Left kidney (tissue), 8 donors: ENCODE measurements at places on chromosomes 7 and 10.

DNA sequence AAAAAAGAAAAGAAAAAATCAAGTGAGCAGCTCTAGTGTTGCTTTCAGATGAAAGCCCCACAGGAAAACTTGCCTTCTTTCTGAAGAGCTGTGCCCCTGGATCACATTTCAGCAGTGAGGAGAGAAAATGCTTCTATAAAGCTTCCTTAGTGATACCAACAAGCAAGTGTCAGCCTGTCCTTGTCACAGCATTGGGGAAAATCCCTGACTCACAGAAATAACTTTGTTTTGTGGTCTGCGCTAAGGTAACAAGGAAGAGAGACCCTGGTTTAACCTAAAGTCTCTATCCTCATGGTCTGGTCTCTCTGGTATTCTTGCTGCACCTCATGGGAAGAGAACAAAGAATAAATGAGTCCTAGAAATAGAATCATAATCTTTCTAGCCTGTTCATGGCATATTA, 885.2 kb upstream of the SORCS1 start:
- no peak for DNase-seq

DNA sequence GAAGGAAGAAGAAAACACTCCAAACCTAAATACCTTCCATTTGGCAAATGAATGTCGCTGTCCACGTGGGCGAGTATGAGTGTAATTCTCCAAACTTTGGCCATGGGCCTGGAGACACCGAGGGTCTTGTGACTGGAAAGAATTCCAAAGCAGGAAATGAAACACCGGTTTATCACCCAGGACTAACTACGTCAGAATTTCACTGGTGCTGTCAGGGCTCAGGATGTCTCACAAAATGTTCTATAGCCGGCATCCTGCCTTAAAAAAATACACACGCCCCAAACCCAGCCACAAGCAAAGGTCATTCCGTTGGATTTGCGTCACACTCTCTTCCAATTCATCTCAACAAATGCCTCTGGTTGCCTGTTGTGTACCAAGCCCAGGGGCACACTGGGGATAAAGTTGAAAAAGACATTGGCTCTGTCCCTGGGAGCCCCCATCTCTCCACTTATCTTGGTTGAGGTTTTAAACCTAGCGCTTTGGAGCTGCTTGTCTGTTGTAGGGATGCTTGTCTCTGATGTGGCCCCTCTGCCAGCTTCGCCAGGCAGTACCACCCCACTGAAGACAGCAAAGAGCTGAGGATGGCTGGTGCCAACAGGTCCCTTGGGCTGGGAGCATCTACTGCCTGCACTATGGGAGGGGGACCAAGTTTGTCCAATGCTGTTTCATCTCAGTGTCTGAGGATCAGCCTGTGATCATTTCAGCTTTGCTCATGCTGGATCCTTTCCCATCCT, 31.2 kb downstream of the GSTO2 start:
- DNase-seq: no peak

- DNase-seq: no peak
Measured at GRCh38 chr10:49678827-49679479, 498 bp upstream of the C10orf53 start.

GRCh38 chr7:100219271-100219737, 445 bp upstream of the PVRIG start:
- DNase-seq: no peak

DNA sequence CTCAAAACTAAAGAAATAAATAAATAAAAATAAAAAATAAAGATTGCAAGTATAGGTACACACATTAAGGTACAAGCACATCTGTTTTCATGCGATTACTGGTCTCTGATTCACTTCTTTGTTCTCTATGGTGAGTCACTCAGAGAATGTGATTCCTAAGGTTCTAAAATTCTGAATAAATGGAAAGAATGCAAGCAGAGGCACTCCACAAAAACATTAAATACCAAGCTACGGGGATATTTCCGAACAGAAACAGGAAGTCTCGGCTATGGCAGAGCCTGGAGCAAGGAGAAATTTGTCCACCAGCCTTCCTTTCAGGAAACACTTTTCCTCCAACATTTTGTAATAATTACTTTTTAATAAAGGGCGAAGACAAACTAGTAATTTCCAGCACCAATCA, 1.4 kb downstream of the VOPP1 start:
- DNase-seq: no peak

GRCh38 chr7:49001610-49002033, 77.3 kb downstream of the CDC14C start:
- DNase-seq: peak; percentile 41

DNA sequence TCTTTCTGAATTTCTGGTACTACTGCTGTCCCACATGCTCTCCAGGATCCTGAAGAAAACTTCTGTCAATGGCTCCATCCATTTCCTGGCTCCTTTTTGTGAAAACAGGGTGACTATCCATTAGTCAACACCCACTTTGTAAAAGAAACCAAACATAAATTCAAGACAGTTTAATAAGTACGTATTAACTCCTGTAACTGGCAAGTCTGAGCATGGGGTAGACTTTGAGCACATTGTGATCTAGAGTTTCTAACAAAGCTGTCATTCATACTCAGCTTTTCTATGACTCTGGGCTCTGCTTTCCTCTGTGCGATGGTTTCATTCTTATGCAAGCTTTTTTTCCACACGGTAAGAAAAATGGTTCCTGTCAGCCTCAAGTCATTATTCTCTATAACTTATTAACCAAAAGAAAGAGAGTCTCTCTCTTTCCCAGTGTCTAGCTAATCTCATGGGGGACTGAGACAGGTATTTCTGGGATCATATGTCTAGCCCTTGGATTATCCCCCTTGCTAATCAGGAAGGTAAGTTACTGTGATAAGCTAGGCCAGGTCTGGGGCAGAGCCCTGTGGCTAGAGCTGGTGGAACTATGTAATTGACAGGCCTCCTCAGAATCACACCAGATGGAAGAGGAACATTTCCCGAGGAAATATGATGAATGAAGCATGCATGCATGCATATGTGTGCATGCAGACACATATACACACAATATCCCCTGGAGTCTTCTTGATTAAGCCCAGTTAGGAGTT, 98.5 kb downstream of the GNAI1 start:
- no peak for DNase-seq

DNA sequence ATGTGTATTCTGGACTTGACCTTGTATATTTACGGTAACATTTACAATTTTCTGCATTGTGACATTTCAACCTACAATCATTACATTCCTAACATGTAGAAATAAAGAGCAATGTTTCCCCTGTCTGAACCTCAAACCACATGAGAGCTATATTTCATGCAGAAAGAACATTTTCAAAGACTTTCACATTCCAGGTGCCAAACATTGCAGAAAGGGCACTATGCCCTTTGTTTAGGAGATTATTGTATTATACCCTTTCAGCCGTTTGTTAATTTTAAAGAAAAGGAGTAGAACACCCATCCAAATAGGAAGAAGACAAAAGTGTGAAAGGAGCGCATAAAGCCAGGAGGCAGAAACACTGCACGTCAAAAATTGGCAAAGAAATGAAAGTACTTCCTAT, 260.4 kb downstream of the RELN start:
- DNase-seq: no peak

GRCh38 chr10:103822107-103822716, 33.2 kb downstream of the SH3PXD2A start:
- DNase-seq: no peak

GRCh38 chr7:151693140-151693539, 173.4 kb upstream of the RHEB start:
- no peak for DNase-seq

DNA sequence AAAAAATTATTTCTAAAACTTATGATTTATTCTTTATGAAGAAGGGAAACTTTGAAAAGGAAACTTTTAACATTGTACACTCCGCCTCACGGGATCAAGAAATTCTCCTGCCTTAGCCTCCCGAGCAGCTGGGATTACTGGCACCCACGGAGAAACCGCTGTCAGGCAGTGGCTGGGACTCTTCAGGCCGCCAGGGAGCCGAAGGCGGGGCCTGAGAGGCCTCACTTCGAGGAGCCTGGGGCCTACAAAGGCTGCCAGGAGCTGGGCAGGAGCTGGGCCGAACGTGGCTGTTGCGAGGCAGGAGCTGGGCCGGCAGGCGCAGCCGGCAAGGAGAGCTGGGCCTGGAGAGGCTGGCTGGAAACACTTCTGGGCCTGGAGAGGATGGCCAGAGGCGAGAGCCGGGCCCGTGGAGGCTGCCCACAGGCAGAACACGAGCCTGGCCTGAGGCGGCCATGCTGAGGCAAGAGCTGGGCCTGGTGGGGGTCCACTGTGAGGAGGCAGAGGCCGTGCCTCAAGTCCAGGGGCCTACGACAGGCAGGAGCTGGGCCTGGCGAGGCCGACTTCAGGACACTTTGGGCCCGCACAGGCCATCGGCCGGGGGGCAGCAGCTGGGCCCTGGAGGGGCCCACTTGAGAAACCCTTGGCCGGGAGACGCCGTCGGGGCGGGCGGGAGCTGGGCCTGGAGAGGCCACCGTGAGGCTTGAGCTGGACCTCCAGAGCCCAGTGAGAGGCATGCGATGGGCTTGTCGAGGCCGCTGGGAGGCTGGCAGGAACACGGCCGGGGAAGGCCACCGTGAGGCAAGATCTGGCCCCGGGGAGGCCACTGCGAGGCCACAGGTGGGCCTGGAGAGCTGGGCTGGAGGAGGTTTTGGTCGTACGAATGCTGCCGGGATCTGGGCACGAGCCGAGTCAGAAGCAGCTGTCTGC, 23.7 kb downstream of the MDH2 start:
- no peak for DNase-seq

GRCh38 chr10:71080381-71081228, 131.8 kb upstream of the UNC5B start:
- DNase-seq: no peak

DNA sequence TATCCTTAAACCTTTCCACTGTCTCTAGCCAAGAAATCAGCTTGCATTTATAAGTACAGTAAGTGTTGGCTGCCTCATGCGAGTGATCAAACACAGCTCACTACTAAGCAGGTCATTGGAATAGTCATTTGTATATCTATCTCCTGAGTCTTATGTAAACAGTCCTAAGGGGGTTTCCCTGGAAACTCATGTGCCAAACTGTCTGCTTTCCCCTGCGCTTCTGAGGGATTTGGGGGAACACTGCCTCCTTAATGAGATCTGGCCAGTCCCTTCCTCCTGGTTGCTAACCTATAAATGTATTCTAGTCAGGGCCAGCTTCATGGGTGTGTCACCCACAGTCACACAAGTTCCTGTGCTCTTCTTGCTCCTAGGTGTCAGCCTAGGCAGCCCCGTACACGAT, 133.1 kb downstream of the CD36 start:
- no peak for DNase-seq

- DNase-seq: no peak
Measured at GRCh38 chr10:17273403-17273802, 45.4 kb downstream of the VIM start.

DNA sequence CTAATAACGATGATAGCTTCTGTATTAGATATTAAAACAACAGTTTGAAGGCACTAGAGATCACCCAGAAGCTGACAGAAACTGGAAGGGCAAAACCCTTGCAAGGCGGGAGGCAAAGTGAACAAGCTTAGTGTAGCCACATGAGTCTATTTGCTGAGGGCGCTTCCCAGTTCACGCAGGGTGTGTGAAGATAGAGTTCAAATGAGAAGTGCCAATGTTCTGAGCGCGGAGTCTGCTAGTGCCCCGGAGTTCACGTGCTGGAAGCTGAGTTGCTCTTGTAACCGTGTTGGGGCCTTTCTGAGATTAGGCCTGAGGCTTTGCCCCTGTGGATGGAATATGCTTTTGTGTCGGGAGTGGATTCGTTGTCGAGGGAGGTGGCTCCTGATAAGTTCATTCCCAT, 16.6 kb upstream of the GTPBP4 start:
- DNase-seq: no peak

DNA sequence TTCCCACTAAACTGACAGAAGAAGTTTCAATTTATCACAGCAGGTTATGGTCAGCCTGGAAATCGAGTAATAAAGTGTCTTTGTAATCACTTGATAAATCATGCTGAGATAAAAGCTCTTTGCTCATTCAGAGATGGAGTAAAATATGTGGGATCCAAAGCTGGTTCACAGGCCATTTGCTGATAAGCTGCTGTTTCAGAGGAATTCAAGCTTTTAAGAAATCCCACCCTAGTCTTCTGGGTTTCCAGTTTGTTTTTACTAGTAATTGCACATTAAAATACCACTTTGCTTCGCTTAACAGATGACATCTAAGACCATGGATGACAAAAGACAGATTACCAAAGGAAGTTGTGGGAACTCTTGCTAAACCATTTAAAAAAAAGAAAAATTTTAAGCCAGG, 37.4 kb upstream of the CDK6 start:
- DNase-seq: peak; percentile 20
